ENCODE measurements at places on chromosomes 5 and 9.
A peak's percentile ranks its signal among the peaks of the same experiment; 100 is the strongest.

DNA sequence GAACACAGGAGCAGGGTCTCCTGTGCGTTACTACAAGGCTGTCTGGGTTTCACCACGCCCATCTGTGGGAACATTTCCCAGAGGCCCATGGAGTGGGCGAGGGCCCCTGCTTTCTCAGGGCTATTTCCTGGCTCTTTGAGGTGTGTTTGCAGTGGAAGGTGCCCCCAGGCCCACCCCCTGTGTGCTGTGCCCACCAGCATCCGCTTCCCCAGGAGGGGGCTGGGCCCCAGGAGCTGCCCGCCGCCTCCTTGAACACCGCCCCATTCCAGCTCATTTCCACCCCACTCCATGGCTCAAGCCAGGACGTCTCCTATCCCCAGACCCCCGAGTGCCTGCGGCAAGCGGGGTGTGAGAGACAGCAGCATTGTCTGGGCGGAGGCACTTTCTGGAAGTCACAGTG, 70.5 kb downstream of the NEK6 start:
- no peak for DNase-seq

DNA sequence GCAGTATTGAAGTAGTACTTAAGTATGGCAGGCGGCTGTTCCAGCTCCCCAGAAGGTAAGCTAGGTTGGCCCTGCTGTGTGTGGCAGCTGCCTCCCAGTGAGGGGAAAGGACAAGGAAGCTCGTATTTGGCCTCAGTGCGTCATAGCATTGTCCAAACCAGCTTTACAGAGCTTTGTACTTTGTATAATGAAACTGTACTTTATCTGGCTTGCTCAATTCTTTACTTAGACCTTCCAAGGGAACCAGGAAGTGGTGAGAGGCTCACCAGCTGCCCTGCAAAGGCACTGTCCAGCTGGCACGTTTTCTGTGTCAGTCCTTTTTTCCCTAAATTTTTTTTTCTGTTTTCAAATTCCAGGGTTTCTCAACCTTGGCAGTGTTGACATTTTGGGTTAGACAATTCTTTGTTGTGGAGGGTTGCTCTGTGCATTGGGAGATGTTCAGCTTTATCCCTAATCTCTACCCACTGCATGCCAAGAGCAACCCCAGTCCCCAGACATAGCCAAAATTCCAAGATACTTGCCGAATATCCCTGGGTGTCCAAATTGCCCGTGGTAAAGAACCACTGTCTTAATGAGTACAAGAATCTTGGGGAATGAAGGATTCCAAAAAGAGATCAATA, 474.5 kb downstream of the LRRC70 start:
- no peak for DNase-seq

- DNase-seq, result peak; percentile 73
Observed at GRCh38 chr9:121246821-121247561, 21.0 kb upstream of the GSN start.

DNA sequence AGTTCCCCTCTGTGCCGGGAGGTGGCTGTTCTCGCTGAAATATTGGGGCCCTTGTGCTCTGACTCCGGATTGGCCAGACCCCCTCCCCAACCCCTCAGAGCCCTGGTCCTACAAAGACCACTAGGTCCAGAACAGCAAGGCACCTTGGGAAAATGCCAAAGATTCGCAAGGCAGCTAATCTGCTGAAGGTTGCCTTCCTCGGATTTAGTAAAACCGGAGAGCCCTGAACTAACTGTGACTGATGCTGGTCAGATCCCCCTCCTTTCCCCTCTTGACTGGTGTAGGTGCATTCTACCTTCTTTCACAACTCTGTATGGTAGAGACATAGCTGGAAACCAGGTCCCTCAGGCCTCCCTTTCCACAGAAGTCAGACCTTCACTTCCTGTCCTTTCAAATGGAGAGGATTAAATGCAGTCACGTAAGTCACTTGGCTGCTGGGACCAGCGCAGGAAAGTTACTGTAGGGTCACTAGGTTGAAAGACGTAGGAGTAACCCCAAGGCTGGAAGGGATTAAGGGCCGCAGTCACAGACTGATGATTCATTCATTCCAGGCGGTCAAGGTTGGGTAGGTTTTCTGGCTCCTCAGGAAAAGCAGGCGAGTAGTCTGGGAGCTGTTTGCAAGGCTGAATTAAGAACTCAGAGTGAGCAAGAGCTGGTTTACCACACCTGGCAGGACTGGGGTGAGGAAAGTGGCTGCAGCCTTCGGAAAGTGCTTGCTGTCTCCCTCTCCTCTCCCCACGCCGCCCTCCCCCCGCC, 5.3 kb downstream of the BARX1 start:
- DNase-seq, result no peak

- peak; percentile 84 for DNase-seq
Observed at GRCh38 chr5:158700231-158701006, 399.3 kb downstream of the EBF1 start.

DNA sequence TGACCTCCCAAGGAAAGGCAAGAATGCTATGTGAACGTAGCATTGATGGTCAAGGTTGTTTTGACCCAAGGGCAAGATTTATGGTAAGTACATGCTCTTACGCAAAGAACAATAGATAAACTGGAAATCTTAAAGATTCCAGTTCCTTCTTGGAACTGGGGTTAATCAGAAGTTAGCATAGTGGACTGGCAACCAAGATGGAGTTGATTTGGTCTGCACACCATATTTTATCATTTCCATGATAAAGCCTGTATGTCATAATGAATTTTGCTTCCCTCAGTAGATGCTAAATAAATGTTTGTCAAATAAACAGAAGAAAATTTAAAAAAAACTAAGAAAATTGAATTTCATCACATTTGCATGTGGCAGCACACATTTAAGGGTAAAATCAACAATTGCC, 242.4 kb upstream of the MEF2C start:
- no peak for DNase-seq
